ENCODE measurements at places on chromosomes 3 and 15.
A peak's percentile ranks its signal among the peaks of the same experiment; 100 is the strongest.

GRCh38 chr15:81724536-81724935 lies 321.3 kb downstream of the MEX3B start:
- DNase-seq: no peak

GRCh38 chr3:66885326-66886000 lies 112.6 kb upstream of the KBTBD8 start:
- no peak for DNase-seq

DNA sequence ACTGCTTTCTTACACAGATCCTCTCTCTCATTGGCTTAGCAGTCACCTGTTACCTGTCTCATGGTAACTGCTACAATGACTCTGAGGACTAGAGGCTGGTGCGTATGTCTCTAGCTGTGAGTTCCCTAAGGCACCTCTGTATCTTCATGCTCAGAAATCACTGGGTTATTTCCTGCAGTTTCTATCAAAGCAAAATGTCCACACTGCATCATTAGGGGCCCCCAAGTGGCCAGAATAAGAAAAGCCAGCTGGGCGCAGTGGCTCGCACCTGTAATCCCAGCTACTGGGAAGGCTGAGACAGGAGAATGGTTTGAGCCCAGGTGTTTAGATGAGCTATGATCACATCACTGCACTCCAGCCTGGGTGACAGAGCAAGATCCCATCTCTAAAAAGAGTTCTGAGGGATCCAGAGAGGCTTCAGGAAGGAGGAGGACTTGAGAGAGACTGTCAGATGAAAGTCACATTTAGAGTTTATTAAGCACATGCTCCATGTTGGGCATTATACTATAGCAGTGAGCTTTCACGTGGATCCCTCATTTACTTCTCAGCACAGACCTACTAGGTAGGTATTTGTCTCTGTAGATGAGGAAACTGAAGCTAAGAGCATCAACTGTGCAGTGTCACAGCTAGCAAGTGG lies 2.3 kb upstream of the VPS18 start:
- DNase-seq: no peak

DNA sequence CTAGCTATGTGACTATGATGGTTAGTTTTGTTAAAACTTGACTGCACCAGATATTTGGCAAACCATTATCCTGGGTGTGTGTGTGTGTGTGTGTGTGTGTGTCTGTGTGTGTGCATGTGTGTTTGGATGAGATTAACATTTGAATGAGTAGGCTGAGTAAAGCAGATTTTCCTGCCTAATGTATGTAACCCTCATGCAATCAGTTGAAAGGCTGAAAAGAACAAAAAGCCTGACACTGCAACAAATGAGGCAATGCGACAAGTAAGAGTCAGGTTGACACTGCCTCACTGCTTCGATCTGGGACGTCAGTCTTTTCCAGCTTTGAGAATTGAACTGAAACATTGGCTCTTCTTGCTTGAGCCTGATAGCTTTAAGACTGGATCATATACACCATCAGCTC lies 643.0 kb downstream of the NAALADL2 start:
- no peak for DNase-seq

DNA sequence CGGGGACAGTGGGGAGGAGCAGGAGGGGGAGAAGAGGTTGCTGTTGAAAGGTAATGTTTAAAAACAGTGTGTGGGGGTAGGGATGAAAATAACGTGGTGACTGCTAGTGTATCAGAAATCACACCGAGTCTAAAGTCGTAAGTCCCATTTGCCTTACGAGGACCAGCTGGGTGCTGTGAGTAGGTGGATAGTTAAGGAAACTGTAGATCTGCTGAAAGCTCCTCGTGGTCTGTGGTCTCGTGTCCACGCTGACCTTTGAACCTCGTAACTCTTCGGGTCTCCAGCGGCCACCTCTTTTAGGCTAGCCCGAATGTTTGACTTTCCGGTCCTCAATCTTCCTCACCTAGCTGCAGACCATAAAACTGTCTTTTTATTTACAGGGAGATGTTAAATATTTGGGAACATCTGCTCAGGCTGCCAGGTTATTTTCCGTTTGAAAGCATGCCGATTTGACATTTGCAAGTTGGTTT lies 29.3 kb upstream of the ST3GAL6 start:
- DNase-seq: no peak

GRCh38 chr3:14899993-14900618 lies 47.3 kb upstream of the NR2C2 start:
- no peak for DNase-seq

GRCh38 chr15:52749258-52749657 lies 40.9 kb downstream of the ONECUT1 start:
- no peak for DNase-seq

GRCh38 chr3:153041181-153041580 lies 120.8 kb upstream of the RAP2B start:
- DNase-seq: no peak

DNA sequence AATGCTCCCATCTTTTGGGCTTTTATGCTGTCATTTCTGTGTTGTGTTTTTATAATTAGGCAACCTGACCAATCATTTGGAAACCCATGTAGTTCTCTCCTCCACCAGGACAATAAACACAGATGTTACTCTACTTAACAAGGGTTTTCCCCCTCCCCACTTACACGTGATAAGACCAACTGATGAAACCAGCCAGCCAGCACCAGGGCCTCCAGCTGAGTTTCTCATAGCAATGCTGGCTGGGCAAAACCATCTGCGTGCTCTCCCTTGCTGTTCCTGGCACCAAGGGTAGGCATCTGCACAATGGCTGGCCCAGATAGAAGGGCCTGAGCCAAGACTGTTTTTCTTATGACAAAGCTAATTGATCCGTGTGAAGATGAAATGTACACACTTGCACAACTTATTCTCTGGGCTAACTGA lies 310.4 kb downstream of the PLCL2 start:
- peak; percentile 47 for DNase-seq

GRCh38 chr3:147925272-147925671 lies 516.1 kb downstream of the ZIC1 start:
- no peak for DNase-seq

- DNase-seq: no peak
These were observed 72.1 kb downstream of the GJD2 start for GRCh38 chr15:34682674-34683073.

DNA sequence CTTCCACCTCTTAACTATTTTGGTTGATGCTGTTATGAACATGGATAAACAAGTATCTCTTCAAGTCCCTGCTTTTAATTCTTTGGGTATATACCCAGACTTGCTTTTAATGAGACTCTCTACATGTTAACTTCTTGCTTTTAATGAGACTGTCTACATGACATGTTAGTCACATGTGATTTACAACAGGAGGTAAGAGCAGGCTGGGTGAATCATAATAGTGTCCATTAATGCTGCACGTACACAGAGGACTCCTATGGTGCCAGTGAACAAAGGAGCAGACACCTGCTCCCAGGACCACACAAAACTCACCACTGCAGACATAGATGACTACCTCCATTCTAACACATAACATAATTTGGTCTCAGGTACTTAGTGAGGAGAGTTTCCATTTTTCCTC lies 273.4 kb upstream of the NSMCE3 start:
- no peak for DNase-seq

DNA sequence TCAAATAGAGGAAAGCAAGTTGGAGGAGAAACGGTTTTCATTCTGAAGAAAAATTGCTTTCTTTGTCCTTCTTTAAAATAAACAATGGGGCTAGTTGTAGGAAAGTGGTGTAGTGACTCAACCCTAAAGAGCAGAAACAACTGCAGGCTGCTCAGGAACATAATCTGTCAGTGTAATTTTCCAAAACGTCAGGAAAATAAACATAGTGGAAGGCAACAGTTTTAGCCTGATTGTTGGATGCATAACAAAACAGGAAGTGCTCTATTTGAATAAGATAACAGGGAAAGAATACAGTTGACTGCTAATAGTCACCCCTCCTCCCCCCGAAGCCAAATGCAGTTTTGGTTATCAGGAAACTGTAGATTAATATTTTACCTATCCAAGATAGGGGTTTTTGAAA lies 167.6 kb downstream of the ECT2 start:
- DNase-seq: no peak

DNA sequence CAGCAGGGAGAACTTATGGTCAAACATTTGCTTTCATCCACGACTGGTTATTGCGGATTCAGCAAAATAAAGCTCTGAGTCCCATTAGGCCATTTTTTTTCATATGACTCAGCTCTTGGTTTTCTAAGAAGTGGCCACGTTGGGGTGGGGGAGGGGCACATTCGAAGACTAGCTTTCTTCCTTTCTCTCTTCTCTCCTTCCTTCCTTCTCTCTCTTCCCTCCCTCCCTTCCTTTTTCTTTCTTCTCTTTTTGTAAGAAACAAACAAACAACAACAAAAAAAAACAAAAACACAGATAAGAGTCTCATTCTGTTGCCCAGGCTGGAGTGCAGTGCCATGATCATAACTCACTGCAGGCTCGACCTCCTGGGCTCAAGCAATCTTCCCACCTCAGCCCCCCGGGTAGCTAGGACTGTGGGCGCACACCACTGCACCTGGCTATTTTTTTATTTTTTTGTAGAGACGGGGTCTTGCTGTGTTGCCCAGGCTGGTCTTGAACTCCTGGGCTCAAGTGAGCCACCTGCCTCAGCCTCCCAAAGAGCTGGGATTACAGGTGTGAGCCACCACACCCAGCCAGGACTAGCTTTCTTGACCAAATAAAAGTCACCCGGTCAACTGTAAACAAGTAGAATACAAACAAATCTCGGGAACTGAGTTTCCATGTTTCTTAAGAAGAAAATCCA lies 41.6 kb downstream of the ABCC5 start:
- no peak for DNase-seq

GRCh38 chr3:27368831-27369607 lies at the start of gene NEK10:
NEK10 (minus strand) TSS chr3:27369383; CDS start chr3:27352882, 16,501 bp downstream.
- DNase-seq: peak; percentile 94

- DNase-seq: peak; percentile 45
These were observed 165.0 kb downstream of the ABHD5 start for GRCh38 chr3:43855674-43856299.
